Femur (tissue), 1 donor: ENCODE measurements at places on chromosomes 1 and 21.

GRCh38 chr1:15406614-15407559 is 2.8 kb upstream of the EFHD2 start:
- DNase-seq = peak; percentile 85

GRCh38 chr1:81424061-81424460 is 376.7 kb upstream of the ADGRL2 start:
- DNase-seq = no peak

GRCh38 chr1:102071451-102071850 is 74.7 kb upstream of the OLFM3 start:
- DNase-seq = no peak

DNA sequence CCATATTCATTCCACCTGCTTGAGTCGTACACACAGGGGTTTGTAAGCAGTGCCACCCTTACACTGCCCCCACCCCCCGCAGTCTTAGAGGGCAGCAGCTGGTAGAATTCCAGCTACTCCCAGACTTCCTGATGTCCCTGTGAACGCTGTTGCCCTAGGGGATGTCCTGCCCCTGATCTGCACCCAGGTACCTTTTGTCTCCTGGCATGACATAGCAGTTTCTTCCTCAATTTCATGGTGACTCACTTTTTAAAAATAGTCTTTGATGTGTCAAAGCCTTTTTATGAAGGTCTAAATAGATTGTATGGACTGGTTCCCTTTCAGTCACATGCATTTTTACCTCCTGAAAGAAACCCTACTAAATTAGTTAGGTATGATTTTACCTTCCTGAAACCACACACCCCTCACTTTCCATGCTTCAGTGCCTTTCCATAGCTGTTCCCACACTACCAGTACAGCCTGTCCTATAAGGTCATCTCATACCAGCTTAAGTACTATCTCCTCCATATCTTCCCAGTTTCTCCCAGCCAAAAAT is 76.4 kb downstream of the ST3GAL3 start:
- no peak for DNase-seq

DNA sequence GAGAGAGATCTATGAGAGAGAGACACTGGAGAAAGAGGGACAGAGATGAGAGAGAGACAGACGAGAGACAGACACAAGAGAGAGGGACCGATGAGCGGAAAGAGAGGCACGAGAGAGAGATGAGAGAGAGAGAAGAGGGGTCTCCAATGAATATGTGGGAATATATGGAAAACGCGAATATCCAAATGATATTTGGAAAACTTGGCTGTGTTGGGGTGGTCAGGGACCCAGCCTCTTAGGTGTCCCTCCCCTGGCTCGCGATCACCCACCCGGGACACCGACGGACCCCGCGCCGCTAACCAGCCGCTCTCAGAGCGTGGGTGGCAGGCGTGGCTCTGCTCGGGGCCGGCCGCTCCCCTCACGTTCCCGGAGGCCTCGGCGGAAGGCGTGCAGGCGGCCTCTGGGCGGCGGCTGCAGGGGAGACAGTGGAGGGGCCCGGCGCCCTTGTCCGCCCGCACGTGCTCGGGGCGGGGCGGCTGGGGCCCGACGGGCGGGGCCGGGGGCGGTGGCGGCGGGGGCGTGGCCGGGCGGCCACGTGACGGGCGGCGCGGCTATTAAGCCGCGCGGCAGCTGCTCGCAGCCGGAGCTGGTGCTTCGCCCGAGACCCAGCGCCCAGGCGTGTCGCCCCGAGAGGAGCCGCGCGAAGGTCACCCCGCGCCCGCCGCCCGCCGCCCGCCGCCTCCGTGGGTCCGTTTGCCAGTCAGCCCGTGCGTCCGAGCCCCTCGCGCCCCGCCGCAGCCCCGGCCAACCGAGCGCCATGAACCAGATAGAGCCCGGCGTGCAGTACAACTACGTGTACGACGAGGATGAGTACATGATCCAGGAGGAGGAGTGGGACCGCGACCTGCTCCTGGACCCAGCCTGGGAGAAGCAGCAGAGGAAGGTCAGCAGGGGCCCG is at the start of gene ACTN2:
Gene ACTN2 (plus strand): TSS at position 583 of the 898 bp plus-strand sequence. CDS start 175 bp downstream, at position 758.
- peak; percentile 76 for DNase-seq

DNA sequence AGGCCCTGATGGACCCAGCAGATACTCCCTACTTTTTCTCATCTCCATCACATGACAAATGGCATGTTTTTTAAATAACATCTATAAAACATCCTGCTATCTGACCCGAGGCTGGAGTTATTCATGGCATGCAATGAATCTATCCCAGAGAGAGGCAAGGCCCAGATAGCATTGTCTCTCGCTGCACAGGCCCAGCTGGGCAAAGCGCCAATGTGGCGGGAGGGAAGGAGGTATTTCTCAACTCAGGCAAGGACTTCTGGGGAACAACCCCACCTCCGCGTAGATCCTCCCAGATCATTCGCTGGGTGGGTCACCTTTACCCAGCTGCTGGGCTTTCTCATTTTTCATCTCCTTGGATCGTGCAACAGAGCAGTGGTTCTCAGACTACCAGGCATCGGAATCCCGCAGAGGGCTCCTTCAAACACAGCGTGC is 59.8 kb downstream of the ERG start:
- DNase-seq = peak; percentile 46

DNA sequence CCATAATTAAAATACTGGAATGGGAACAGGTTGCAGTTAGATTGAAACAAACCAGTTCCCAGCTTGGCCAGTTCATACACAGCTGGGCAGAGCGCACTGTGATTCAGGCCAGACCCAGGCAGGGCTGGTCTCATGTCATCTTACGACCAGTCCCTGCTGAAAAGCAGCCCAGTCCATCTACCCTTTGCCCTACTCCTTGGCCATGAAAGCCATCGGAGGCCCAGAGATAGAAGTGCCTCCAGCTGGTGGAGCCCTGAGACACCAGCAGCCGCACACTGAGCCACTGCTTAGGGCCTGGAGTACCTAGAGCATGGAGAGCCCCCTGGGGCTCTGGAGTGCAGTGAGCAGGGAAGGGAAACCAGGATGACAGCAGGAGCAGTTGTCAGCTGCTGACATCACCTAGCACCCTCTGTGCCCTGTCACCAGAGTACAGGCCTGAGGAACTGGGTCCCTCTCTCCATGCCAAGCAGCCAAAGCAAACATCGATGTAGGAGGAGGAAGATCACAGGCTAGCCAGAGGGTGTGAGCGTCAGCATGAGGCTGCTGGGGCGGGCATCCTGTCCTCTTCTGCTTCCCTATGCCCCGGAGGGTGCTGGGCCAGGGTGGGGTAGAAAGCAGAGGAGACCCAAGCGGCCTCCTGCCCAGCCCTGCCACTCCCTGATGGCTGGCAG is 34.2 kb upstream of the TMEM125 start:
- DNase-seq = no peak
